ENCODE measurements at places on chromosomes 5 and 9. TPM values are rescaled to one million over a fixed set of nuclear protein-coding genes. Genes with fewer than 3 reads are reported as not detected.

Gene SLU7
- 42.0 TPM for total RNA-seq

Gene MLANA
- total RNA-seq: not detected

Gene PLPP7
- 8.5 TPM for total RNA-seq

Gene LCN12
- not detected for total RNA-seq

Measured in pericardium fibroblast (primary cell).